ENCODE measurements at places on chromosomes 6 and 20.

GRCh38 chr20:14331646-14332045, 5.8 kb downstream of the FLRT3 start:
- DNase-seq = no peak

DNA sequence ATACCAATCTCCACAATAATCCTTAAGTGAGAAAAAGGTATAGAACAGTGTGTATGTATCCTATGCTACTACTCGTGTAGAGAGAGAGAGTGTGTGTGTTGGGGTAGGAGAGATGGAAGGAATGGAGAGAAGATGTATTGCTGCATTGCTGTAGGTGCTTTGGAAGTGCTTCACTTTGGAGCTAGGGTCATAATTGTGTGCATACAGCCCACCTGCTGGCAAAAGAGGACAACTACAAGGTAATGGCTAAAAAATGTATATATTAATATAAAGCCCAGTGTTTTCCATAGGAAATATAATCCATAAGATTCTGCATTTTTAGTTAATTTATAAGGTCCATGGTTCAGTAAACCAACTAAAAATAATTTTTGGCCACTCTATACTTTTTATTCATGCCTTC, 36.1 kb downstream of the SERAC1 start:
- DNase-seq = peak; percentile 44

- DNase-seq = no peak
Measured at GRCh38 chr20:37161830-37162549, 17.1 kb upstream of the RPN2 start.

DNA sequence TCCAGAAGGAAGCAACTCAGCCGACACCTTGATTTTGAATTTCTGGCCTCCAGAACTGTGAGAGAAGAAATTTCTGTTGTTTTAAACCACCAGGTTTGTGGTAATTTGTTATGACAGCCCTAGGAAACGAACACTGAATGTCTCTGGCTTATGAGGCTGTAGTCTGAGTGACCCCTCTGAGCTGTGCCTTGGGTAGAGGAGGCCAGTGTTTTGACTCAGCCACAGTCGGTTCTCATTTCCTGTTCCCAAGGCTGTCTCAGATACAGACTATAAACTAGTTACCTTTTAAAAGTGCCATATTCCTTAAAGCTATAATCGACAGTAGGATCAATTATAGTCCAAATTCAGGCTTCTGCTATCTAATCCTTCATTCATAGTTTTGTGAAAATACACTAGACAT, 391.2 kb upstream of the MAP3K7 start:
- no peak for DNase-seq

GRCh38 chr6:152313542-152314482, 323.4 kb downstream of the SYNE1 start:
- DNase-seq = peak; percentile 77

GRCh38 chr20:48684501-48685041, 143.2 kb downstream of the PREX1 start:
- no peak for DNase-seq

- peak; percentile 17 for DNase-seq
Measured at GRCh38 chr6:52904562-52905279, 4.8 kb downstream of the GSTA3 start.

DNA sequence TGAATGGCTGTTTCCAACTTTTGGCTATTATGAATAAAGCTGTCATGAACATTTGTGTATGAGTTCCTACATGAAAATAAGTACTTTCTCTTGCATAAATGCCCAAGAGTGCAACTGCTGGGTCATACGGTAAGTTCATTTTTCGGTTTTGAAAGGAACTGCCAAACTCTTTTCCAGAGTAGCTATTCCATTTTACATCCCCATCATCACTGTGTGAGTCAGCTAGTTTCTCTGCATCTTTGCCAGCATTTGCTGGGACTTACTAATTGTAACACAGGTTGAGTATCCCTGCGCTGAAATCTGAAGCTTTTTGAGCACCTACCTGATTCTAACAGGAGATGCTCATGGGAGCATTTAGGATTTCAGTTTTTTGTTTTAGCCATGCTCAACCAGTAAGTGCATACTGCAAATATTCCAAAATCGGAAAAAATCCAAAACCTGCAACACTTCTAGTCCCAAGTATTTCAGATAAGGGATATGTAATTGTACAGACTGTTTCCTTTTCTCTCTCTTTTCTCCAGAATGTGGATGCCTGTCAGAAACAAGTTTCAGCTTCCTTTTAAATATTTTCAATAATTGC, 118.4 kb downstream of the DTNBP1 start:
- DNase-seq = peak; percentile 38

DNA sequence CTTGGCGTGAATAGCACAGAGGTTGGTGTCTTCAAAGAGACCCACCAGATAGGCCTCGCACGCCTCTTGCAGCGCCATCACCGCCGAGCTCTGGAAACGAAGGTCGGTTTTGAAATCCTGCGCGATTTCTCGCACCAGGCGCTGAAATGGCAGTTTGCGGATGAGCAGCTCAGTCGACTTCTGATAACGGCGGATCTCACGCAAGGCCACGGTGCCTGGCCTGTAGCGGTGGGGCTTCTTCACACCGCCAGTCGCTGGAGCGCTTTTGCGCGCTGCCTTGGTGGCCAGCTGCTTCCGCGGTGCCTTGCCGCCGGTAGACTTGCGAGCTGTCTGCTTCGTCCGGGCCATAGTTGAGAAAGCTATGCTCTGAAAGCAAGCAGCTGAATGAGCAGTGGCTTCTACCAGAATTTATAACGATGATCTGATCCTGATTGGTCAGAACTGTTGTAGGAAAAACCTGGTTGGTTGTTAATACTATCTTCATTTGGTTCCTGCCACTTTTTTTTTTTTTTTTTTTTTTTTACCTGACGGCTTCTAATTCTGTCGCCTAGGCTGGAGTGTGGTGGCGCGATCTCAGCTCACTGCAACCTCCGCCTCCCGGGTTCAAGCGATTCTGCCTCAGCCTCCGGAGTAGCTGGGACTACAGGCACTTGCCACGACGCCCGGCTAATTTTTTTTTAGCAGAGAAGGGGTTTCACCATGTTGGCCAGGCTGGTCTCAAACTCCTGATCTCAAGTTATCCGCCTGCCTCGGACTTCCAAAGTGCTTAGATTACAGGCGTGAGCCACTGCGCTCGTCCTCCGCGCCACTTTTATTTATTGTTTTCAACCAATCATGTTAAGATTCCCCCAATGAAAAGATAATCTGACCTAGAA, 21.5 kb downstream of the OR2B2 start:
- DNase-seq = peak; percentile 96

DNA sequence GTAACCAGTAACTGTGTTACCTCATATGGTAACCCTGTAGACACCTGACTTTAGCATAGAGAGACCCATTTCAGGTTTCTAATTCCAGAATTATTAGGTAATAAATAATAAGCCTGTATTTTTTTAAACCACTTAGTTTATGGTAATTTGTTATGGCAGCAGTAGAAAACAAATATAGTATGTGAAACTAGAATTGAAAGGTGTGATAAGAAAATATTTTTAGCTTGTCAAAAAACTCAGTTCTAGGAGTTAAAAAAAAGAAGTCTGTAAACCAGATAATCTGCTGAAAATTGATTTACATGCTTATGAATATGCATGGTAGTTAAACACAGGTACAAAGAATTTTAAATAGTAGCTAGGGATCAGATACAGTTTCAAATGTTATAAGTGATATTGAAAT, 695.0 kb upstream of the GJE1 start:
- DNase-seq = no peak

DNA sequence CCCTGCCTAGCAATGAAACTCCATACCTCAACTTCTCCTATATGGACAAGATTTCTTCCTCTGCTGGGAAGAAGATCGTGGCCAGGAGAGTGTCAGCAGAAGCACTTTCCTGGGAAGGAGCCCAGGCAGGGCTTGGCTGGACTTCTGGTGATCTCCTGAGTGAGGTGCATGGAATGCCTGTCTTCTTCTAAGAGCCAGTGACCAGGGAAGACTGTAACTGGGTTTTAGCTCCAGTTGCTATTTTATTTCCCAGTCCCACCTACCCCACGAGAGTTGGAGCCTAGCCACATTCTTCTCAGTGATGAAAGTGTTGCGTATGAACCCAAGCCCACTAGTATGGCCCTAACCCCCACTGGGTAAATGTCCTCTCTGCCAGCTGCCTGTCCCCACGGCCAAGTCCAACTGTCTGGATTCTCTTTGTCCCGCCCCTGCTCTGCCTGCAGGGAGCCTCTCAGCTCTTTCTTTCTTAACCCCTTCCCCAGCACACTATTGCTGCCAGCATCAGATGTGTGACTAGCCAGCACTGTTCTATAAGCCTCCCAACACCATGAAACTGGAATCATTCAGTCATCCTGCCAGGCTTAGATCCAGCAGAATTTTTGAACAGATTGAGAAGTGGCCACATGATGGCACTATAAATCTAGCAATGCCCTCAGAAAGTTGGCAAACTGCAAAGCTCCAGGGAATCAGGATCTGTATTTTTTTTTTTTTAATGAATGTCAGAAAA, 69.8 kb upstream of the FAM184A start:
- peak; percentile 93 for DNase-seq

GRCh38 chr20:19975901-19976300, 41.3 kb upstream of the NAA20 start:
- peak; percentile 36 for DNase-seq

DNA sequence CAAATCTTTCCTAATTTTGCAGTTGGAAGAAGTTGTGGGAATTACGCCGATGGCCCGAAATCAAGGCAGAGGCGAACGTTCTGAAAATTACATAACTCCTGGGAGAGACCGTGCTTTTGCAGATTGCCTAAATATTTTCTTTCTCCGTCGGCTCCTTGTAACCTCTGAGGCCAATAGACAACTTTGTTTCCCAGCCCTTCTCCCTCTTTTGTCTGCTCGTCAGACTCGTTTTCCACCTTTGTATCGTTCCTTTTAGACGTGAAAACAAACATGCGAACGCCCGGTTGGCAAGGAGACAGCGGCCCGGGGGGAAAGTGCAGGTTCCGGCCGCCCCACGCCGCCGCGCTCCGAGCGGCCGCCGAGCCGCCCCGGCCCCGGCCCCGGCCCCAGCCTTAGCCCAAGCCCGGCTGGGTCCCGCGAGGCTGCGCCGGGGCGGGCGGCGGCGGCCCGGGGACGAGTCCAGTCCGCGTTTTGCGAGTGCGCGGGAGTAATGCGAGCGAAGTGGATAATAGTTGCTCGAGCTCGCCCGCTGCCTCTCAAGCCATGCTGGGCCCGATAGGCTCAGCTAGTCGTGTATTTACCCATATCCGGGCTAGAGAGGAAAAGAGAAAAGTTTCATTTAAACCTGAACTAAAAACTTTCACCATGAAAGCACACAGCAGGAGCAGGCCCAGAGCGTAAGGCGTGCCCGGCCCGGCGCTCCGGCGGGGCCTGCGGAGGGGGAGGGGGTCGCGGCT, at the start of gene ARID1B:
Gene ARID1B, plus strand, starts transcription at position 539 of the 737 bp plus-strand sequence. CDS start 303 bp downstream, outside the sequence.
- peak; percentile 81 for DNase-seq

GRCh38 chr20:58389324-58389967, 417 bp downstream of the VAPB start:
- DNase-seq = peak; percentile 52

DNA sequence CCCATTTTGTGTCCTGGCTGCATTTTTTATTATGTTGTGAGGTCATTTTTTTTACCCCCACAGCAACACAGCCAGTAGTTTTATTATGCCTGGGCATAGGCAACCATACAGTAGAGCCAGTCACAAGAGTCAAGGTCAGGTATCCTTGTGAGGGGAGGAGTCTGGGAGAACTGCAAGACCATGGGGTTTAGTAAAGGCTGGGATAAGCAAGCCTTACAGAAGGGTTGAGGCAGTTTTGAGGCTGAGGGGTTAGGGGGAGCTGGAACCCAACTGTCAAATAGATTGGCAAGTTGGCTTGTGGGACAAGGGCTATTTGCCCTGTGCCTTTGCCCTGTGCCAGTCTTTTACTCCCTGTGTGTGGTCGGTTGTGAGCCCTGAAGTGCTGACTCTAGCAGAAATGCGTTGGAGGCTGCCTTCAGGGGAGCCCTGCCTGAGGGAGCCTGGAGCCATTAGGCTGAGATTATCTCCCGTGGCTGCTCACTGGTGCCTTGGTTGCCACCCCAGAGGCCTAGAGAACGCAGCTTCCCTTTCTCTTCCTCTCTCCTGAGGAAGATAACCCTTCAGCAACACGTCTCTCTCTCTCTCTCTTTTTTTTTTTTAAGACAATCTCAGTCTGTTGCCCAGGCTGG, 31.1 kb downstream of the RALY start:
- no peak for DNase-seq

GRCh38 chr6:129059650-129060049, 176.7 kb downstream of the LAMA2 start:
- DNase-seq = no peak

GRCh38 chr20:50169329-50169823, 15.9 kb upstream of the PEDS1 start:
- DNase-seq = peak; percentile 87

DNA sequence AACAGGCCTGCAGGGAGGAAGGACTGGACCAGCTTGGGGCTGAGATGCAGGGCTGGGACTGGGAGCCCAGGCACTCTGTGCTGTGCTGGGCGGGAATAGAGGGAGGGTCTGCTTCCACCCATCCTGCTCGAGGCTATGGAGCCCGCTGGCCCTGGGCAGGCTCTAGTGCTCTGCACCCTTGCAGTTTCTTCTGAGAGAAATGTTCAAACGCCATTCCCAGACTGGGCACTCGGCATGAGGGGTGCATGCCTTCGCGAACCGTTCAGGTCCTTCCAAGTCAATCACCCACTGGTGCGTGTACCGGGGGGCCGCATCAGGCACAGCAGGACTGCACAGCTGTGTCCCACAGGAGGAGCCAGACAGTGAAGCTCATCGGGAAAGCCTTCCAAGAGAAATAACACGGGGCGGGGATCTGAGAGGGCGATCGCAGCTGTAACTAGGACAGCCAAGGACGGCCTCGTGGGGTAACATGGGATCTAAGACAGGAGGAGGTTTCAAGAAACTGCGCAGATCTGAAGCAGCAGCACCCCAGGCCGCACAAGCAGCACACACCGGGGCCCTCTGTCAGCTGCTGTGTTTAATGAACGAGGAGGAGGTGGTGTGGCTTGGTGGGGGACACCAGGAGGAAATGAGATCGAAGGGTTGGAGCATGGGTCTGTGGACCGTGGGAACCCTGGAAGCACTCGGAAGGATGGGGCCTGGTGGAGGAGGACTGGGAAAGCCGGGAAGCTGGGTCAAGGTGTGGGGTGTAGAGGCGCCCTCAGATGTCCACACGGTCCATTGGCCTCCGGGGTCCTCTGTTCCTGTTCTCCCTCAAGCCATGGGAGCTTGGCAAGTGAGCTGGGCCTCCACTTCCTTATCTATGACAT, 26.1 kb upstream of the PYGB start:
- no peak for DNase-seq

GRCh38 chr6:3045369-3045768, 22.9 kb upstream of the RIPK1 start:
- DNase-seq = no peak

- no peak for DNase-seq
Measured at GRCh38 chr20:63178446-63178820, 37.5 kb downstream of the YTHDF1 start.

GRCh38 chr6:25831532-25832306, at the start of gene SLC17A1:
Gene SLC17A1 (minus strand): TSS chr6:25832052. CDS start chr6:25830557, 1,495 bp downstream.
- DNase-seq = no peak

DNA sequence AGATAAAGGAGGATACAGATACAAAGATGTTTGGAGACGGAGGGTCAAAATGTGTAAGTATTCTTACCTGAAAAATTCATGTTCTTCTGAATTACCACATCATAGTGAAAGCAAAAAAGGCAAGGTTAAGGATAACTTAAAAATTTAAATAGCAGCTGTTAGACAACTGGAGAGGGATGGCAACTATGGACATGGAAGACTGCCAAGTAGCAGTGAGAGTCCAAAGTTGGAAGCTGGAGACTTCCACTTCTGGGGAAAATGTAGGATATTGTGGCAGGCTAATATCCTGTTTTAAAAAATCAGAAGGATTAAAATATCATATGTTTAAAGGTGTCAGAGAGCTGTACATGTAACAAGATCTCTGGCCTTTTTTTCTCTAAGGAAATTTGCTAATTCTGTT, 29.8 kb downstream of the SYCP2 start:
- no peak for DNase-seq

GRCh38 chr6:169752074-169752623, 727 bp downstream of the ERMARD start:
- peak; percentile 5 for DNase-seq

Data from cardiac fibroblast (primary cell).